RWPE2 (cell line): ENCODE measurements at places on chromosomes 6 and 20.

GRCh38 chr6:158168040-158168289, at the start of gene SERAC1:
TSS of gene SERAC1 (minus strand) at chr6:158168262. CDS start at chr6:158158363, 9,899 bp downstream.
- no peak for DNase-seq

DNA sequence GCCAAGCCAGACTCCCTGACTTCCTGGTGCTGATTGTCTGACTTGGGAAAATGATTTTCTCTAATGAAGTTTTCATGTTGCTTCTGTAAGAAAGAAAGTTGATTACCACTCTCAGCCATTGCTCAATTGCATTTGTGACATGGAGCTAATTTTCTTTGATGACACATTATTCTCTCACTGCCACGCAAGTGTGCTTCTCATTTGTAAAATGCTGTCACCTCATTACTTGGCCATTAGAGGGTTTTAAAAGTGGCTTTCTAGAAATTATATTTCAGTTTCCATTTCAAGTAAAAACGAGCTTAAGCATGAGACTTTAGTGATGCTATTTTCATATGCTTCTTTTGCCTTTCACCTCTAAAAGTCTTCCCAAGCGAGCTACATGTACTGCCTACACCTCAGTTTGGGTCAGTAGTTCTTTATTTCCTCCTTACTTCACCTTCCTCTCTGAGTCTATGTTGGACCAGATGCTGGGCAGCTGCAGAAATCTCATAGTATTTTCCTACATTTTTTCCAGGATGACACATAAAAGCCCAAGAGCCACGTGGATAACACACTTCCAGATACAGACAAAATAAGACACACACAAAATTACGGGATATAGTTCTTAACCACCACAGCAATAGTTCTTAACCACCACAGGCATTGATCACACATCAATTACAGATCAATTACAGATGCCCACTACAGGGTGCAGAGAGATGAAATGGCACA, 6.3 kb upstream of the FAM210B start:
- no peak for DNase-seq

GRCh38 chr6:47690214-47690613, 8.2 kb upstream of the ADGRF4 start:
- no peak for DNase-seq

DNA sequence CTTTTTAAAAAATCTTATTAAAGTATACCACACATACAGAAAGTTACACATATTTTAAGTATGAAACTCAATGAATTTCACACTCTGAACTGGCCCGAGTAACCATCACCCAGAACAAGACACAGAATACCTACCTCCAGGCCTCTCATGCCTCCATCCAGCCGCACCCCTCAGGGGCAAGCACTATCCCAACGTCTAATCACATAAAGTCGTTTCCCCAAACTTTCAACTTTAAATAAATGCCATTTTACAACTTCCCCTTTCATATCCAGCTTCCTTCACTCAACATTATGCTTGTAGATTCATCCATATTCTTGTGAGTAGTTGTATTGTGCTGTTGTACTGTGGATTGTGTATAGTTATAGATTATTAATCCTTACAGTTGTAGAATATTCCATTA, 539.1 kb downstream of the CD83 start:
- no peak for DNase-seq

- peak; percentile 76 for DNase-seq
Measured at GRCh38 chr20:36218380-36219064, 17.8 kb upstream of the AAR2 start.

GRCh38 chr20:61991476-61991875, 74.2 kb downstream of the TAF4 start:
- DNase-seq = no peak

- DNase-seq = no peak
Measured at GRCh38 chr6:96157018-96157565, 141.3 kb downstream of the FUT9 start.

- DNase-seq = no peak
Measured at GRCh38 chr6:84967389-84967788, 203.0 kb upstream of the TBX18 start.

DNA sequence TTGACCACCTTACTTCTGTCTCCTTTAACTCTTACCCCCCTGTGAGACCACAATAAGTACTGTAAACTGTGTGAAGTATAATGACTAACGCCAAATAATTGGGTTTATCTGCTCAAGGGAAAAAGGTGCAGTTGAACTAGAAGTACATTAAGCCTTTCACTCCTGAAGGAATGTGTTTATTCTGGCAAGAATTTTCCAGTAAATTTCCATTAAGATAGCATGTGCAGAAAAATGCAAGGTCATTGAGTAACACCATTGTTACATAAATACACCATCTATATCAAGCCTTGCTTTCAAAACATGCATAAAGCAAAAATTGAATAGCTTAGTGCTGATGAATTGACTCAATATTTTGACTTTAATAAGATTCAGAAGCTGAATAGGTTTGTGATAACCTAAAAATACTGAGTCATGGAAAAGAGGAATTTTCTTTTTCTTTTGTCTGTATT, 65.4 kb downstream of the ARHGAP18 start:
- DNase-seq = no peak

DNA sequence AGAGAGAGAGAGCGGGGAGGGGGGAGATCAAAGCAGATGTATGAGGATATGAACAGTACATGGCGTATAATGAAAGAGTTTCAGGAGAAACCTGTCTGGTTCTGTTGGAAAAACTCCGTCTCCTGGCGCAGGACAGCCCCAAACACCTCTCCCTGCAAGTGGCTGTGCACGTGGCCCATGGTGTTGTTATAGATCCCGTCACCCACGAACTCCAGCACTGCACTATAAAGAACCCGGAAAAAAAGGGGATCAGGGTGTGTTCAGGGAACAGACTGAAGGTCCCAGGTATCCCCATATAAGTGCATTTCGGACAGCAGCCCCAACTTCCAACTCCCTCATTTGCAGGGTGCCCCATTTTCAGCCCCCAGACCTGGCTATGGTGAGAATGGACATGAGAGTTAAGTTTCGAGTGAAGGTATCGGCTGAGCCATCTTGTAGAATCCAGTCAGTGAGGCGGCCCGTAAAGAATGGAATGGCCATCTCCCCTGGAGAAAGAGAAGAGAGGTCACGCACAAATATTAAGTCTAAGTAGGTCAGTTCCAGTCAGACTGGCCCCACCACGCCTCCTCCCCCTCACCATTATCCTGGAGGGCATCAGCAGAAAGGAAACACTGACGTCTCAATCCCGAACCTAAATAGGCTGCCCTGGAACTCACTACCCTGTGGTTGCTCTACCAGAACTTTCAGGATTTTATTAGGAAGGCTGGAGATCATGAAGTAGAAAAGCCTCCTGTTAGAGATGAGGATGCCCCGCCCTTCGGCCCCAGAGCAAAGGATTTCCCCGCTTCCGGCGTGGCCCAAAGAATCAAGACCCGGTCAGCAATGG, 1.3 kb downstream of the TAP1 start:
- DNase-seq = no peak

GRCh38 chr6:115717062-115717461, 343.6 kb downstream of the FRK start:
- DNase-seq = no peak
